ENCODE measurements at places on chromosomes 16 and 17.

- DNase-seq: no peak
Observed at GRCh38 chr16:50066482-50067289, 916 bp downstream of the HEATR3 start.

- no peak for DNase-seq
Observed at GRCh38 chr17:61402978-61403800, 3.5 kb downstream of the TBX2 start.

DNA sequence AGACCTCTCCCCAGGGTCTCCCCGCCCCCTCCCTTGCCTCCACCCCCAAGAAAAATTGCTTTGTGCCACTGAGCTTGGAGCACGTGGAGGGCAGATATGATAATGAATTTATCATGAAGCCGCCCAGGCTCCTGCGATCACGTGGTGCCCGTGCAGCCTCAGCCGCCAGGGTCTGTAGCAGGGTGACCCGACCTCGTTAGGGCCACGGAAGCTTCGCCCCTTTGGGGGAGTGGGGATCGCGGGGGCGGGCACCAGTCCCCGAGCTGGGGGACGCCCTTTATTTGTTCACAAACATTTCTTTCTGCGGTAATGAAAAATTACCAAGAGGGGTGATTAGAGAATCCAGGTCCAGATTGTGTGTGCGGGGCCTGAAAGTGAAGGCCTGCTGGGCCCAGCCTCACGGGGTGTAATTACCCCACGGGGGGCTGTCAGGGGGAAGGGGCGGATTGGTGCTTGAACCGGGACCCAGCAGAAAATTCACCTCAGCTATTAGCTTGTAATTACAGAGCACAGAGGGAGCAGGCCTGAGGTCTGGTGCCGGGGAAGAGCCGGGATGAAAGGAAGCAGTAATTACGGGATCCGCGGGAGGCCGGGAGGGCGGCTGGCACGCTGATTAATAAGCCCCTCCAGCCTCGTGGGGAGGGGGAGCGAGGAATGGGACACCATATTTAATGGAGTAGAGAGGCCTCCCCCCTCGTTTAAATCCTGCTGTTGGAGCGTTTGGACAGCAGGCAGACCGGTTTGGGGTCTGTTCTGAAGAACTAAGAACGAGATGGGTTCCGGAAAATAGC lies 13.3 kb downstream of the GSE1 start:
- no peak for DNase-seq

- no peak for DNase-seq
Observed at GRCh38 chr17:9900044-9900594, 5.0 kb downstream of the RCVRN start.

- no peak for DNase-seq
Observed at GRCh38 chr17:48592057-48592514, 1.5 kb downstream of the HOXB5 start.

- no peak for DNase-seq
Observed at GRCh38 chr17:83147280-83147679, 67.9 kb downstream of the METRNL start.

GRCh38 chr17:4573669-4574068 lies 10.7 kb upstream of the SMTNL2 start:
- no peak for DNase-seq

- DNase-seq: no peak
Observed at GRCh38 chr16:53945996-53946395, 242.0 kb downstream of the FTO start.

GRCh38 chr17:7974638-7975131 lies 27.7 kb upstream of the GUCY2D start:
- no peak for DNase-seq

- peak; percentile 54 for DNase-seq
Observed at GRCh38 chr16:69839798-69840409, 77.8 kb downstream of the WWP2 start.

DNA sequence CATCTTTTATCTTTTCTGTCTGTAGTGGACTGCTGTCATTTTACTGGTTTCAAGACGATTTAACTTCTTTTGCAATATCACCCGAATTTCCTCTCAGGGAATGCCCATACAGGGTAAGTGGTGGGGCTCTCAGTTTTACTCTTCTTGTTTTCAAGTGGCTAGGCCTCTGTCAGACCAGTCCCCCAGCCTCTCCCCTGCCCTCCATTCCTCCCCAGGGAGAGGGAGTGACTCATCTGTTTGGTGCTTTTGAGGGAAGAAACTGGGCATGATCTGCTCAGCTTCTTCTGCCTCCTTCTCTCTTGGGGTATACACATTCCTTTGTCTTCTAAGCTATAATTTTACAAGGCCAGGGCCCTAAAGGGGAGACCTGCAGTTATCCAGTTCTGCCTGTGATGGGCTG lies 332.0 kb downstream of the CBLN1 start:
- no peak for DNase-seq

- DNase-seq: no peak
Observed at GRCh38 chr17:17067257-17067656, 25.0 kb downstream of the MPRIP start.

DNA sequence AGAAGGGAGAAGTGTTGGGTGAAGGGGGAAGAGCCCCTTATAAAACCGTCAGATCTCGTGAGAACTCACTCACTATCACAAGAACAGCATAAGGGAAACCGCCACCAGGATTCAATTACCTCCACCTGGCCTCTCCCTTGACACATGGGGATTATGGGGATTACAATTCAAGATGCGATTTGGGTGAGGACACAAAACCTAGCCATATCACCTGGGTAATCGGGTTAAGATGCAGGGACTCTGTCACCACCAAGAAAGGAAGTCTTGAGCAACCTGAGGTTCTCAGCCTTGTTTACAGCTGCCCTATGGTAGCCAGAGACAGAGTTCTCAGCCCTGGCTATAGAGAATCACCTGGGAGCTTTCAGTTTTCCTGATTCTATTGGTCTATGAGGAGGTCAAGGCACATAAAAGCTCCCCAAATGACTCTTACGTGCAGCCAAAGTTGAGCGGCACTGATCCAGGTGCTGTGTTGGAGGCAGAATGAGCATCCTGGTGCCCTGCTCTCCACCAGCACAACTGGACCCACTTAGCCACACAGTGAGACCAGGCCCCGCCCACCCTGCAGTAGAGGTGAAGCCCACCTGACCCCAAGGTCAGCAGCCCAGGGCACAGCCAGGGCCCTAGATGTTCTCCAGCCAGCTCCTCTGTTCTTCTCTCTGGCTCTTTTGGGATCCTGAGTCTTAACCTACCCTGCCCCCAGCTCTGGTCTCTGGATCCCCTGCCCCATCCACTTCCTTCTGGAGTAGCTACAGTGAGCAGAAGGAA lies 138.5 kb upstream of the CDH5 start:
- DNase-seq: no peak

DNA sequence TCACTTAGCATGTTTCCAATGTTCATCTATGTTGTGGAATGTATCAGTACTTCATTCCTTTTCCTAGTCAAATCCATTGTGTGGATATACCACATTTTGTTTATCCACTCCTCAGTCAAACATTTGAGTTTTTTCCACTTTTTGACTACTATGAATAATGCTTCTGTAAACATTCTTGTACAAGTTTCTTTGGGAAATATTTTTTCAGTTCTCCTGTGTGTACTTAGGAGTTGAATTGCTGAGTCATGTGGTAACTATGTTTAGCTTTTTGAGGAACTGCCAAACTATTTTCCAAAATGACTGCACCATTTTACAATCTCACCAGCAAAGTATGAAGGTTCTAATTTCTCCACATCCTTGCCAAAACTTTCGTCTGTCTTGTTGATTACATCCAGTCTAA lies 223.7 kb upstream of the AXIN2 start:
- no peak for DNase-seq

GRCh38 chr17:82016061-82016874 lies 6.4 kb downstream of the CENPX start:
- no peak for DNase-seq

DNA sequence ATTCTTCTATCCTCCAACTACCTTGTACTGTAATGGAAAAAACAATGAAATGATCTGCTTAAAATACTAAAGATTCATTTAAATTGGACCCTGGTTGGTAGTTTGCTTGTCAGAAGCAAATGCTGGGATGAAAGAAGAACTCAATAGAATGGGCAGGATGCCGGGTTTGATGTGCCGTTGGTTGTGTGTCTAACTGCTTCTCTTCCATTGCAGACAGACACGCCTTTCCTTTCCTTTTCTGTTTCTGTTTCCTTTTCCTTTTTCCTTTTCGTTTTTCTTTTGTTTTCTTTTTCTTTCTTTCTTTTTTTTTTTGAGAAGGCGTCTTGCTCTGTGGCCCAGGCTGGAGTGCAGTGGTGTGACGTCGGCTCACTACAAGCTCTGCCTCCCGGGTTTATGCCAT lies 64.6 kb downstream of the PLCG2 start:
- DNase-seq: no peak

DNA sequence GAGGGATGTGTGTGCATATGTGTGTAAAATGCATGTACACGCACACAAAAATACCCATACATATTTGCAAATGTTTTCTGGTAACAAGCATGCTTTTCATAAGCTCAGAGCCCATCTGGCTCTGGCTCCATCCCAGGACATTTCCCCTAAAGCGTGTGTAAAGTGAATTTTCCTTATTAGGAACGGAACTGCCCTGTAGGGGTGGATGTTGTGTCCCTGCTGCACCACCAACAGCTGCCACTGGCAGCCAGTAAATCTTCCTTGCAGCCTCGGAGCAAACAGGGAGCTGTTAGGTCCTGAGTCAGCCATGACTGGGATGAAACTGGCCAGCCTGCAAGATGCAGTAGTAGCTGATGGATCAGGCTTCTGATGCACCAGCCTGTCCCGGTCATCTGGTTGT lies 393.5 kb downstream of the UTP18 start:
- no peak for DNase-seq

- peak; percentile 16 for DNase-seq
Observed at GRCh38 chr17:73401911-73402310, 90.1 kb upstream of the CDC42EP4 start.

DNA sequence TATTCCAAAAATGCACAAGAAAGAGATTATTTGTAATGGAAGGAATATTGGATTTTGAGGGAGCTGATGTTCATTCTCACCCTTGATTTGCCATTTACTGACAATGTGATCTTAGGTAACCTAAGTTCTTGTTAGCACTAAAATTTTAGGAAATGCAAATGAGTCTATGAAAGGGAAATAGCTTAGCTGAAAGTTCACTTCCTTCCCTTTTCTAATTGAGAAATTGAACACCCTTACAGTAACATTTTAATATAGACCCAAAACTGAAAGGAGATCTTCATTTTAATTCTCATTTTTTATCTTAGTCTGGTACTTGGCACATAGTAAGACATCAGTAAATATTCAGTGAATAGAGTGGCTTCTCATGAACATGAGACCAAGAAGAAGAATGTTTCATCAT lies 10.9 kb upstream of the WSB1 start:
- no peak for DNase-seq

- no peak for DNase-seq
Observed at GRCh38 chr17:68587026-68587425, 14.1 kb downstream of the FAM20A start.

DNA sequence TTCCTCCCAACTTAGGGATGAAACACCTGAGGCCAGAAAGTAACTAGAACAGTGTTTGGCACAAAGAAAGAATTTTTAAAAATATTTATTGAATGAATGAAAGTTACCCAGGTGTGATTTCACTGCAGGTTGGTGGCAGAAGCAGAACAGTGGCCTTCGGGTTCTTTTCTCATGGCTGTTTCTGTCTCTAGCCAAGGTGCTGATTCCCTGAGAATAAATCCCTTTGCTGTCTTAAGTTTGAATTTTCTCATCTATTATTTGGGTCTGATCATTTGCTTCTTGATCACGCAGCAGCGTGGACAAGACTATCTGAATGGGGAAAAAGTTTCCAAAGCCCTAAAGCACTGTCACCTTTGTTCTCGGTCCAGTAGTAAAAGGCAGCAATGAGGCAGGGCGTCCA lies 73.1 kb upstream of the KIFC3 start:
- DNase-seq: no peak

- DNase-seq: no peak
Observed at GRCh38 chr16:4902038-4902437, 34.9 kb downstream of the PPL start.

- DNase-seq: no peak
Observed at GRCh38 chr17:7479213-7480088, at the start of gene ZBTB4. ZBTB4 (minus strand) TSS chr17:7479631; CDS start chr17:7466801, 12,830 bp downstream.

DNA sequence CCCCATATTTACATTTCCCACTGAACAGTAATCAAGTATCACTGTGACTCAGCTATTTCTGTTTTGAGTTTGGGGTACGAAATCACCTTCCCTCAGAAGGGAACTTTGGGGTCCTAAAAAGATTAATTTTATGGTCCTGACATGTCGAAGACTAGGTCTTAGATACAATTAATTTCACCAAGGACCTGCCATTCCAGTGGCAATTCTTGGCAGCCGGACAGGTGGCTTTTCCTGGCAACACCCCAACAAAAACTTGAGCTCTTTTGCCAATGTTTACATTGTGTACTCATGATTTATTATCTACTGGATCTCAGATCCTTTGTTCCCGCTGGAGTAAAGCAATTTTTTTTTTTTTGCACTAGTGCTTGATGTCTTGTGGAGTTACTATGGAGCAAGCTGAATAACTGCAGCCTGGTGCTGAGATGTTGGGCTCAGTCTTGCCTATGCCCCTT lies 14.4 kb downstream of the SLFN5 start:
- DNase-seq: no peak

DNA sequence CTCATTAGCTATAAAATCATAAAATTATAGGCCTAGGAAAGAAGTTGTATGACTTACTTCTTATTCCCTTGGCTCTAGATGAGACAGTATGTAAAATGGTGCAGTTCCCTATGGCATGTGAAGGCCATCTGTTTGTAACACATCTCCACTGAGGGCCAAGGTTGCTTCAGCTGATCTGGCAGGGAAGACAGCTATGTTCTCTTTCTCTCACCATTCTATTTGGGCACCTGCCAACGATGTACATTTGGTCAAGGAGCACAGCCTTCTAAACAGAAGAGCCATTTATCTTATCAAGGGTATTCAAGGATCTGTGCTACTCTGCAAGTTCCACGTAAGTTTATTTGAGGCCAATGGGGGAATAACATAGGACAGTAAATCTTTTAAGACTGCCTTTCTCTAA lies 129.8 kb upstream of the TOM1L1 start:
- DNase-seq: no peak

DNA sequence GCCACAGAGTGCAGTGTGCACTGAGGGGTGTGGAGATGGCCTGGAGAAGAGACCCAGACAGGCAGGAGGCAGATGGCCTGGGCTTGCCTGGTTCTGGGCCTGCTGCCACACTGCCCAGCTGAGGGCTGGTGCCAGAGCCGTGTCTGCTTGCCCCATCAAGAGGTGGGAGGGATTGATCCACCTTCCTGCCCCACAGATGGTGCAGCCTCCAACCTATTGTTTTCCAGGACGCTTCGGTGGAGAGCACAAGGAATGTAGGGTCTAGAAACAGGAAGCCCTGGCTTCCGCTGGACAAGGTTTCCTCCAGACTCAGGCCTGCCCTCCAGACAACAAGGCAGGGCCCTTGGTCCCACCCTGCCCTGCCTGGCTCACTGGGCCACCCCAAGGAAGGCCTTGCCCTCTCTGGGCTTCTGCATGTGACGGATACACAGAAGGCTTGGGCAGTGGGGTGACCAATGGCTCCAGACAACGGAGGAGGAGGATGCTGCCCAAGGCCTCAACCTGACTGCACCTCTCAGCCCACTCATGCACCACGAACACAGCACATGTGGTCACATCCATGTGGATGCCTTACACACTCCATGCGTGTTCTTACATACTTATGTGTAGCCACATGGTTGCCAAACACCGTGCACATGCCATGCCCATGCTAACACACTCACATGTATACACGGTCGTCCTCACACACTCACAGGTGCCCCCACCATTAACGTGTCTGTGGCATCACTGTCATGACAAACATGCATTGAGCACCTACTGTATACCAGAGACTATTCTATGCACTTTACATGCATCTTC lies 6.5 kb upstream of the CDH5 start:
- DNase-seq: no peak
